Cortex of kidney (tissue), 1 donor: ENCODE measurements at places on chromosomes 16 and 17.

GRCh38 chr17:46191322-46192188 lies 1.7 kb downstream of the KANSL1 start:
- no peak for DNase-seq

GRCh38 chr16:57141822-57142631 lies 43.8 kb downstream of the PSME3IP1 start:
- DNase-seq, result no peak

- DNase-seq, result no peak
Observed at GRCh38 chr17:45431531-45432404, 902 bp downstream of the ARHGAP27 start.

DNA sequence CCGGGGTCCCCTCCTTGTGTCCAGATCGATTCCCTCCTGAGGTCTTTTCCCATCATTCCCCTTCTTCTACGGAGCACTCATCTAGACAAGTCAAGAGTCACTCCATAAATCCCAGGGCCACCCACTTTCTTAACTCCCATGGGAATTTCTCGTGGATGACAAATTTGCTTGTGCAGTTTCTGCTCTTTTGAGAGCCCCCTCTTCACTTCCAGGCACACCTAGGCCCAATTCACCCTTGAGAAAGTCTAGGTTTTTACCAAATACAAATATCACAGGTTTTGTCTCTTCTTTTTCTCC lies 522 bp upstream of the POLDIP2 start:
- DNase-seq, result no peak

- no peak for DNase-seq
Observed at GRCh38 chr17:71063127-71063526, 893.8 kb downstream of the KCNJ2 start.

- no peak for DNase-seq
Observed at GRCh38 chr16:8907096-8907495, 24.9 kb downstream of the LITAFD start.

- DNase-seq, result no peak
Observed at GRCh38 chr17:40443196-40443987, at the start of gene IGFBP4. TSS of gene IGFBP4 (plus strand) at chr17:40443450. CDS start at chr17:40443736, 286 bp downstream.

DNA sequence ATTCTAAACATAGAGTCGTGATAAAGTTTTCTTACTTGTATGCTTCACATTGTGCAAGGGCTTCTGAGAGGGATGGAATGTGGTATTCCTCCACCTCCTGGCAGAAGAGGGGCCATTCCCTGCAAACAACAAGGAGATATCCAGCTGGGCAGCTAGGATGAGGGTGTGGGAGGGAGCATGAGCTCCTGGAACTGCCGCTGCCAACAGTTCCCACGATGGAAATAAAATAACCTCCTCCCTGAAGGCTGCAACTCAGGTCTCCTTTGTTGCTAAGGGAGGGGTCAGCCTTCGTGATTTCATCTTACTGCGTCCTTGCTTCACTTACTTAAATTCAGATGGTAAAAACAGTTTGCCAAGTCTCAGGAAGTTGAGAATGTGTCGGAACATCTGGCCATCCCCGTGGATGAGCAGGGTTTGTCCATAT lies 15.6 kb downstream of the PLEKHG4 start:
- DNase-seq, result no peak
